ENCODE measurements at places on chromosomes 4 and X. TPM values are rescaled to one million over a fixed set of nuclear protein-coding genes. Genes with fewer than 3 reads are reported as not detected.
A peak's percentile ranks its signal among the peaks of the same experiment; 100 is the strongest.

The ASB9 gene
- total RNA-seq, result 0.82 TPM

- no peak for DNase-seq
Measured at GRCh38 chr4:66123190-66123589, 452.9 kb upstream of the EPHA5 start.

DNA sequence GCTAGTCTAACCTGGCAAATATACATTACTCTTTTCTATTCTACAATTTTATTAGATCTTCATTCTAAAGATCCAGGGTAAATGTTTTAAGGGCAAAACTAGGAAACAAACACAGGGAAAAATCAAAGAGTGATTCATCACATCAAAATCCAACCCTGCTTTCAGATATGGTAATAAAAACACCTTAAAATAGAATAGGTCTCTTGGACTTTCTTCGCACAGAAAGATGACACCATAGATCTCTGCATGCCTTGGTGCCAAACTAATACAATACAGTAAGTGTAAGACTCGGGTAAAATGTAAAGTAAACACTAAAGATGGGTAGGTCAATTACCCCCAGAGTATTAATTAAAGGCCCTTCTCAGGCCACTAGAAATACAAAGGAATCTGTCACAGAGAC, 34.2 kb downstream of the LDB2 start:
- DNase-seq, result no peak

DNA sequence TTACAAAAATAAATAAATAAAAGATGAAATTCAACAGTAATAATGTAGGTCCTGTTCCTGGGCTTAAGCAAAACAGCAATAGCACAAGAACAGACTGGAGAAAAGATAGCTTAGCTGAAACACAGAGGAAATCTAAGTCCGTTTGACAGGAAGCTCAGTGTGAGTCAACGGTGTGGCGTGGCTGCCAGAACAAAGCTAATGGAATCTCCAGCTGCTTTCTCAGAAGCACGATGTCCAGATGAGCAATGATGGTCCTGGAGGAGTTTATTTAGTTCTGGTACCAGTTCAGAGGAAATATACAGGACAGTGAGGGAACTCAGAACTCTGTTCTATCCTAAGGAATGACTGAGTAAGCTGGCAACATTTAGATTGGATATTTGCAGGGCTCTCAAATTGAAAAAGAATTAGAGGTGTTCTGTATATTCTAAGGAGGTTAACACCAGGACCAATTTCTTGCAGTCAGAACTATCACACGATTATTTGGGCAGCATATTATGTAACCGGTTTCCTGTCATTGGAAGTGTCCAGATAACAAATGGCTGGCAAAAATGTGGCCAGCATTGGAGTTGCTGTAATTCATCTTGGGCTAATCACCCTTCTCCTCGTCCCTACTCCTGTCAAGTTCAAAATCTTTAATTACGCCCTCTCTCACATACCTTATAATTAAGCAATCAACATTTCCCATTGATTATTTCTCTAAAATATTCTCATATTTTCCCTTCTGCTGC, 12.7 kb downstream of the GAB3 start:
- no peak for DNase-seq

GRCh38 chr4:41146196-41146595, 68.1 kb downstream of the APBB2 start:
- DNase-seq, result no peak

- DNase-seq, result no peak
Measured at GRCh38 chr4:183355405-183355804, 33.2 kb upstream of the CLDN24 start.

DNA sequence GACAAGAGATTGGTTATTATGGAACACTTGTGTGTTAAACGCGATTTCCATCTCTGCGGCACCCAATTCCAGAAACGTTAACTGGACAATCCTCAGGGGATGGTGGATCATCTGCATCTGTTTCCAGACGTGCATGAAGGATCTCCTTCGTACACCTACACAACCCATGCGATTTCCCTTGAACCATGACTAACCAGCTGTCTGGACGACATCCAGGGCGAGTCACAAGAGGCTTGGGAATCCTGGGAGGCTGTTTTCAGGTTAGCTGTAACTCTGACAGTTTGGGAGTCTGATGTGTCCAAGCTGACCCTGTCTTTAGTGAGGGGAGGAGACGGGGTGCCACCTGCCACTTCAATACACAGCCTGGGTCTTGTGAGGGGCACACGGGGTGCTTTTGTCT, 84.5 kb downstream of the GATB start:
- DNase-seq, result no peak

DNA sequence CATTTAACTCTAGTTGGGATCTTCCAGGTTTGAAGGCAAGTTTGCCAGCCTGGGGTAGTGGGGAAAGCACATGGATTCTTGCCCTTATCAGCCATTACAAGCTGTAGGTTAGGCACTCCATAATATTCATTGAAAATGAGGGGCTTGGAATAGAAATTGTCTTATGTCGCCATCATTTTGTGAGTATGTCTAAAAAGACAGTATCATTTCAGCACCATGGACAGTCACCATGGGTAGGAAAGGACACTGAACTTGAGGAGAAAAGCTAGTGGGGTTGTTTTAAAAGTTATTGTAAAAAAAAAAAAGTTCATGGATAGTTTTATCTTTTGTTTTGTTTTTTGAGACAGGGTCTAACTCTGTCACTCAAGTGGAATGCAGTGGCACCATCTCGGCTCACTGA, 356.1 kb downstream of the HNRNPD start:
- no peak for DNase-seq

GRCh38 chr4:156501962-156502361, 469.6 kb downstream of the PDGFC start:
- DNase-seq, result no peak

- DNase-seq, result no peak
Measured at GRCh38 chrX:31545726-31546125, 473.9 kb upstream of the FTHL17 start.

- no peak for DNase-seq
Measured at GRCh38 chrX:100745806-100746537, 14.1 kb upstream of the SYTL4 start.

The GPRIN3 gene
- 34.2 TPM for total RNA-seq

The TLR3 gene
- total RNA-seq, result 0.41 TPM

DNA sequence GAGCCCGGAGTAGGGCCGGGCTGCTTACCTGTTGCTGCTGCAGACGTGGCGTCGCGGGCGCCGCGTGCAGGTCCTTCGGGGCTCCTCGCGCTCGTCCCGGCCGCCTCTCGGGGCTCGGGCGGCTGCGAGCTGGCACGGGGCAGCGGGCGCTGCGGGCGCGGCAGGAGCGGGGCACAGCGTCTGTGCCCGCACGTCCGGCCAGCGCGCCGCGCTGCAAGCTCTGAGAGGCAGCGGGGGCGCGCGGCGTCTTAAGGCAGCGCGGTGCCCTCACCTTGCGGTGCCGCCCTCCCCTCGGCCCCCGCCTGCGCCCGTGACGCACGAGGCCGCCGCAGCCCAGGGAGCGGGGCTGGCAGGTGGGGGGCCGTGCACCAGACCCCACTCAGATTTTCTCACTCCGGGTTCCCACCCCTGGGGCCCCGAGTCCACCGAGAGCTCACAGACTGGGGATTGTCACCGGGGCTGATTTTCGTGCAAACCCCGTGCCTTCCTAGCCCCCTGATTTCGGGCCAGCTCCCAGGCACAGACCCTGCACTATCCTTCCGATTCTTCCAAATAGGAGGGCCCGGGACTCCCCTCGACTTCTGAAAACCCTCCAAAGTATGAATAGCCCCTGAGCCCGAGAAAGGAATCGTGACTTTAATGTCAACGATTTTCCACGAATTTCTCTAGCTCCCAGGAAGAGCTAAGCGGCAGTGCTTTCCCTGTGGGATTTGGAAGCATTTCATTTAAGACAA, at the start of gene GPR101:
TSS of gene GPR101 (minus strand) at position 222 of the 734 bp plus-strand sequence. CDS start 2,321 bp downstream, outside the sequence.
- DNase-seq, result peak; percentile 9

DNA sequence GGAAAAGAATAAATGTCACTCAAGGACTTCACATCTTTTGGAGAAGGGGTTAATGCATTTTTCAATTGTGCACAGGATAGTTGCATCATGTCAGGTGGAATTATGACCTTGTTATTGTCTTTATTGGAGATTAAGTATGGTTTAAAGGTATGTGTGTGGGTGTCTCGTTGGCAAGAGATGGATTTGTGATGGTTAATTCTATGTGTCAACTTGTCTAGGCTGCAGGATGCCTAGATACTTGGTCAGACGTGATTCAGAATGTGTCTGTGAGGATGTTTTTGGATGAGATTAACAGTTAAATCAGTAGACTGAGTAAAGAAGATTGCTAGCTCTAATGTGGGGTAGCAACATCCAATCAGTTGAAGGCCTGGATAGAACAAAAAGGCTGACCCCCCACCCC, 42.2 kb upstream of the HSD17B10 start:
- no peak for DNase-seq

GRCh38 chr4:20696815-20697214, 3.4 kb upstream of the PACRGL start:
- no peak for DNase-seq

DNA sequence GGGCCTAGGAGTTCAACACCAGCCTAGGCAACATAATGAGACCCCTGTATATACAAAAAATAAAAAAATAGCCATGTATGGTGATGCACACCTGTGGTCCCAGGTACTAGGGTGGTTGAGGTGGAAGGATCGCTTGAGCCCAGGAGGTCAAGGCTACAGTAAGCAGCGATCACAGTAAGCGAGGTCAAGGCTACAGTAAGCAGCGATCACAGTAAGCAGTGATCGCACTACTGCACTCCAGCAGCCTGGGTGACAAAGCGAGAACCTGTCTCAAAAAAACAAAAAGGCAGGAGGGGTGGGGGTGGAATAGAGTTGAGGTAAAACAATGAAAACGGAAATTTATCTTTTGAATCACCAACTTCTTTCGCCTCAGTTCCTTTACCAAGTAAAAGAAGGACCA, 29.4 kb downstream of the TBCK start:
- DNase-seq, result no peak

GRCh38 chr4:99868126-99868596, 26.1 kb downstream of the LAMTOR3 start:
- DNase-seq, result no peak

The TRAPPC2 gene
- total RNA-seq, result 76.6 TPM

DNA sequence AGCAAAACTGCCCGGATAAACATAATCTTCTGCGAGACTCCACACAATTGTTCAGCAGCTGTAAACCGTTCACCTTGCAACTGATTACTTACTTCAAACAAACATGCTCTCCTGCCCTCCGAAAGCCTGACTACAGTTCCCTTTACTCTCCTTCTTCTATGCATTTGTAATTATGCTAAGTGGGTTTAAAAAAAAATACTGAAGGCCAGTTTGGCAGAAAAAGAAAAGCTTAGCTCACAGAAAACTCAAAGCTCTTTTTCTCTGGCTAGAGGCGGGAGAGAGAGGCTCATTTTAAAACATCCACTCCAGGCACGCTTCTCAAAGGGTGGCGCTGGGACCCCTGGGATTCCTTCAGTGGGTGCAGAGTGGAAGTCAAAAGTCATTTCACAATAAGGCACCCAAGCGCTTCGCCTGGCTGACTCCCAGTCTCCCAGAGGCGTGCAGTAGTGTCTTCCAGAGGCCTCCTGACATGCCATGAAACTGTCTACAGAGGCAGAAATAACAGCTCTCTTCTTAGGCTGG, 1.9 kb downstream of the DHRSX start:
- no peak for DNase-seq

The CA5B gene
- 4.5 TPM for total RNA-seq

DNA sequence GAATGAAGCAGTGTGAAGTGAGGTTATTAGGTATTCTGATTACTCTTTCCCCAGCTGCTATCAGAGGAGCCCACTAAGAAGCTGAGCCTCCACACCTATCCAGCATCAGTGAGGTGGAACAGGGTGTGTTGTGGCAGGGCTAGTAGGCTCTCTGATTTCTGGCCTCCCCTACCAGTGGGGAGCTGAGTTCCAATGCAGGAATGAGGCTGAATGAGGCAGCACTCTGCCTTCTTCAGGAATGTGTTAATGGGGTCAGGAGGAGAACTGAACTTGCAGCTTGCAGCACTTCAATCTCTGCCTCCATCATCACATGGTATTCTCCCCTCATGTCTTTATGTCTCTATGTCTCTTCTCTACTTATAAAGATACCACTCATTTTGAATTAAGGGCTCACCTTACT, 26.9 kb downstream of the SOX3 start:
- no peak for DNase-seq

GRCh38 chr4:180156684-180157083, 2086.5 kb upstream of the TENM3 start:
- no peak for DNase-seq

GRCh38 chrX:118847676-118848075, 24.1 kb downstream of the ZCCHC12 start:
- DNase-seq, result no peak

The ADAM29 gene
- total RNA-seq, result 0.41 TPM

- no peak for DNase-seq
Measured at GRCh38 chrX:140521393-140521792, 16.5 kb upstream of the SOX3 start.

The CCSER1 gene
- total RNA-seq, result 165 TPM

- no peak for DNase-seq
Measured at GRCh38 chr4:71259911-71260331, 78.9 kb upstream of the SLC4A4 start.

DNA sequence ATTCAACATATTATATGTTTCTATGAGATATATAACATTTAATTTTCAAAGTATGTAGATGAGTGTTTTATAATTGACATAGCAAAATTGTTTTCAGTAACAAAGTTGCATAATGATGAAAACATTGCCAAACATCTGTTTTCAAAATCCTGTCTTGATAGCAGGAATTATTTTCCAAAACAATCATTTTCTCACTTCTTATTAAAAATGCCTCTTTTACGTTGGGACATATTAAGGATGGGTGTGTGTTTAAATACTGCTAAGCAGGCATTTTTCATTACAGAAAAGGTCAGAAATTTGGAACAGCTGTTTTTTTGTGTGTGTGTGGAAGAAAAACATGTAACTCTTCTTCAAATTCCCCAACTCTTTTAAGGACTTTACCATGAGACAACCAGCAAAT, 452.0 kb downstream of the SPRY1 start:
- DNase-seq, result no peak

DNA sequence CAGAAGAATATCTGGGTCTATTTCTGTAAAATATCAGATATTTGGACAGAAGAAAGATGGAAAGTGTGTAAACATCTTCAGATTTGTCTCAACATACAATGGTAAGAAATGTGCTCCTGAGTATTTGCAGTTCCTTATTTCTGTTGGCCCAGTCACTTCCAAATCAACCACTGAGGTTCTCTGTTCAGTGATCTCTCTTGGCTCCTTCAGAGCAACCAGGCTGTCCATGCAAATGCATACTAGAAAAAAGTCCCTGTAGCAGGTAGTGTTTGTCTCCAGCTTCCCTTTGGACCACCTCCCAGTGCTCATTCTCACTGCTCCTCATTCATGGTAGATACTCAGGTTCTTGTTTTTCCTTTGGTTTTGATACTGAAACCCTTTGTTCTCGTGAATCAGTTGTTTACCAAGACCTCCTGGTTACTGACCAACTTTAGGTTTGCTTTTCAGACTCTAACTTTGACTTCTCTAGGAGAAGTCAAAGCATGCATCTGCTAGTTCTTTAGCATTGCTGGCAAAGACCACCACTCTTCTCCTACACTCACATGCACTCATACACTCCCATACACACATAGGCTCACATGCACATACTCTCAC, 28.8 kb downstream of the ASIC5 start:
- DNase-seq, result no peak

- DNase-seq, result no peak
Measured at GRCh38 chrX:155998761-155999510, 1.4 kb downstream of the IL9R start.

The SH2D1A gene
- not detected for total RNA-seq

All from frontal cortex (tissue), 4 donors.